ENCODE measurements at places on chromosomes 4 and X.
A peak's percentile ranks its signal among the peaks of the same experiment; 100 is the strongest.

DNA sequence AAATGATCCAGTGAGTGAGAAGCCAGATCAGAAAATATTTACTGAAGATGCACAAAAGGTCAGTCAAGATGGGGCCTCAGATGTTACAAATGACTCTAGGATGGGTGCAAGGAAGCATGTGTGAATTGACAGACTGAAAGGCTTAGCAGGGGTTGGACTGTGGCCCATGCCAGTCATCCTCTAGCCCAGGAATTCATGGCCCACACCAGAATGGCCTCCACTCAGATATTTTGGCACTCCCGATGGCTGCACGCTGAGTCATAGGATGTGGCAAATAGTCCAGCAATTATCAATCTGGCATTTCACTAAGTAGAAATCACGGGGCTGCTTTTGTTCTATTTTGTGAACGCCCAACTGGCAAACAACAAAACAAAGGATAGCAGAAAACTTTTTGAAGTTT lies 406.5 kb downstream of the IQCM start:
- no peaks in the 10 kb centered on the region for H3K36me3 ChIP-seq
- H3K27ac ChIP-seq = no peak overlapping the region
- no peak for DNase-seq
- H3K4me1 ChIP-seq = no peaks in the 10 kb centered on the region
- no peak overlapping the region for H3K4me3 ChIP-seq

DNA sequence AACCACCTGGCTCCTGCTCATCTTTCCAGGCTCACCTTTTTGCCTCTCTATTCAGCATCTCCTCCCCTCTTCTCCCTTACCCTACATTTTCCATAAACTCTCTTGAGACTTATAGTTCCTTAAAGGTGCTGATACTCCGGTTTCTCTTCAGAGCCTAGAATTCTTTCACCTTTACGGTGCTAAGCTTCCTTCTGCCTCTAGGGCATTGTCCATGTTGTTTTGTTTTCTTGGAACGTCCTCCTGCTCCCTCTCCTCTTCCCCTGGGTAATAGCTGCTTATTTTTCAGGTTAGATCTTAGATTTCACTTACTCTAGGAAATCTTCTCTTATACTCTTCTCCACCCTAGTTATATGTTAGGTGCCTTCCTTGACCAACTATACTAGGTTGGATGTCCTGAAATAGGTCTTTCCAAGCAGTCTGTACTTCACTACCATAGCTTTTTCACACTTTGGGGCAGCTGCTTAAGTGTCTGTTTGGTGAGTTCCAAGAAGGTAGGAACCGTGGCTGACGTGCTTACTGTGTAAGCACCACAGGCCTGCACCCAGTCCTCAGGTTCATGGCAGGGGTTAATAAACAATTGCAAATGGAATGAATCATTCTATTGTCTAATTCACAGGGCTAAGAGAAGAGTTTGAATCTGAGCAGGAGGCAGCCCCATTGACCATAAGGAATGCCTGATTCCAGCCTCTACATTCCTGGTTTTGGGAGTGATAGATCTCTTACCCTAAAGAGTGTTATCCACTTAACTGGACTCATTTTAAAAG lies 227.5 kb downstream of the MGST2 start:
- no peaks in the 10 kb centered on the region for H3K4me1 ChIP-seq
- H3K27ac ChIP-seq = no peak overlapping the region
- no peaks in the 10 kb centered on the region for H3K27me3 ChIP-seq
- H3K4me3 ChIP-seq = no peak overlapping the region
- no peaks in the 10 kb centered on the region for H3K36me3 ChIP-seq

DNA sequence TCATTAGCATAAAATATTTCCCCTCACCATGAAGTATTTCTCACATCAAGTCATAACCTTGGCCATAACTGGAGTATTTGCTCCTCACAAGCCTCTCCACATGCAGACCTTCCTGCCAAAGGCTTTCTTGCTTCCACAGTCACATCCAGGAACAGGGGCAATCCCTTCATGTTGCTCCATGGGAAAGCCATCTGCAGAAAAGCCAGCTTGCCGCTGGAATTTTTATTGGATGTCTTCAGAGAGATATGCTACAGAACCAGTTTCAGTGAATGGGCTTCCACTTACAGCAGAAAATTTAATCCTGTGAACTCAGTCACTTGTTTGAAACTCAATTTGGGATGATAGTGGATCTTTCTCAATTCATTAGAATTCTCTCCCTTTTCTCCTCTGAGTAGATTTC lies 3.2 kb upstream of the CDKN2AIP start:
- H3K27me3 ChIP-seq = no peaks in the 10 kb centered on the region
- peaks cover 11% of the 10 kb centered on the region for H3K36me3 ChIP-seq
- no peak overlapping the region for H3K4me3 ChIP-seq
- H3K4me1 ChIP-seq = peaks cover 23% of the 10 kb centered on the region

- peak; percentile 76 for DNase-seq
- H3K36me3 ChIP-seq = peaks cover 12% of the 10 kb centered on the region
- no peaks in the 10 kb centered on the region for H3K27me3 ChIP-seq
These were observed at the start of gene PJA1 for GRCh38 chrX:69165087-69165651. Gene PJA1, minus strand, starts transcription at chrX:69165453. Its CDS starts 2,380 bp downstream, at chrX:69163073.

DNA sequence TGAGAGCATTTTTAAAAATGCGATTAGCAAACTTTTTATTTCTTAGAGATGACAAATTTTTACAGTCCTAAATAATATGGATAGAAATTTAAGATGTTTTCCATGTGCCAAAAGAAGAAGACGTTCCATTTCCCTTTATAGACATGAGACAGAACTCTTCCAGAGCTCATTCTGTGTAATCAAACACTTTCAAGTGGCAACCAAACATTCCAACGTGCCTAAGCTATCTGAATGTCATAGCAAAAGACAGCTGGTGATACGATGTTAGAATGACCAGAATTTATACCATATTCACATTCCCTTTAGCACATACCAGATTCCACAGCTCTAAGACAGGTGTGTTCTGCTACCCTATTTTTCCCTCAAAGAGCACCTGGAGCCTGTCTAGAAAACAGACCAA lies 133.2 kb downstream of the ENOX2 start:
- no peaks in the 10 kb centered on the region for H3K27me3 ChIP-seq
- H3K27ac ChIP-seq = no peak overlapping the region
- H3K4me3 ChIP-seq = no peak overlapping the region
- H3K4me1 ChIP-seq = peaks cover 6% of the 10 kb centered on the region

DNA sequence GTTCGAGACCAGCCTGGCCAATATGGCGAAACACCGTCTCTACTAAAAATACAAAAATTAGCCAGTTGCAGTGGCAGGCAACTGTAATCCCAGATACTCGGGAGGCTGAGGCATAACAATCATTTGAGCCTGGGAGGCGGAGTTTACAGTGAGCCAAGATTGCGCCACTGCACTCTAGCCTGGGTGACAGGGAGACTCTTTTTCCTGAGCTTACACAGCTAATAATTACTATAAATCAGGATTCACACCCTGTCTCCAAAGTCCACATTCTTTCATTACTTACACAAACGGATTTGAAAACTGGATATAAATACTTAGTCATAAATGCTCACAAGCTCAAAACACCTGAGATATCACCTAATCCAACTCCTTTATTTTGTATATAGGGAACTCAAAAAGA lies 151.6 kb downstream of the LRBA start:
- H3K27me3 ChIP-seq = no peaks in the 10 kb centered on the region
- H3K27ac ChIP-seq = no peak overlapping the region

- H3K27ac ChIP-seq = no peak overlapping the region
- no peak for DNase-seq
- H3K4me1 ChIP-seq = no peaks in the 10 kb centered on the region
- no peaks in the 10 kb centered on the region for H3K36me3 ChIP-seq
These were observed 55.2 kb upstream of the SLIT2 start for GRCh38 chr4:20196476-20196875.

DNA sequence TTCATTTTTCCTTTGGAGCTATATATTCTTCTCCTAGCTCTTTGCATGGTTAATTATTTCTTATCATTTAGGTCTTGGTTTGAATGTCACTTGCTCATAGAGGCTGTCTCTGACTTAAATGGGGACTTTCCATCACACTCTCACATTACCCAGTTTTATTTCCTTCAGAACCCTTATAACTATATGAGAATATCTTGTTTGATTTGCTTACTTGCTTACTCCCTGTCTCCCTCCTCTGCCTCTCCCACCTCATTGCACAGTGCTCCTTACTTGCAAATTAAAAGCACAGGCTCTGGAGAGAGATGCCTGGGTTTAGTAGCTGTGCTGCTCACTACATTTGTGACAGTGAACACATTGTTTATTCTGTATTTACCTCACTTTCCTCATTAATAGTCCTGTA lies 174.6 kb downstream of the SOWAHB start:
- peaks cover 17% of the 10 kb centered on the region for H3K27me3 ChIP-seq
- no peaks in the 10 kb centered on the region for H3K36me3 ChIP-seq
- no peak for DNase-seq
- no peak overlapping the region for H3K4me3 ChIP-seq
- H3K27ac ChIP-seq = no peak overlapping the region
- peaks cover 13% of the 10 kb centered on the region for H3K4me1 ChIP-seq

GRCh38 chrX:114906984-114907510 lies 110.4 kb downstream of the IL13RA2 start:
- H3K4me1 ChIP-seq = no peaks in the 10 kb centered on the region
- no peaks in the 10 kb centered on the region for H3K36me3 ChIP-seq
- no peak for DNase-seq
- H3K27me3 ChIP-seq = no peaks in the 10 kb centered on the region

DNA sequence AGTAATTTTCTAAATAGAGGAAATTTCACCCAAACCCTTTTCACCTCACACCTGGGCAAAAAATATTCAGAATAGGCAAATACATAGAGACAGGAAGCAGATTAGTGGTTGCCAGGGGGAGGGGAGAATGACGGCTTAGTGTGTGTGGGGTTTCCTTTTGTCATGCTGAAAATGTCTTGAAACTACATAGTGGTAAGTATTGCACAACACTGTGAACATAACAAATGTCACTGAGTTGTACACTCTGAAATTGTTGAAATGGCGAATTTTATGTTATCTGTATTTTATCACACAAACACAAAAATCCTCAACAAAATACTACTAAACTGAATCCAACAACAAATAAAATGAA lies 60.7 kb upstream of the PLAC1 start:
- no peaks in the 10 kb centered on the region for H3K27me3 ChIP-seq
- H3K36me3 ChIP-seq = no peaks in the 10 kb centered on the region
- no peak overlapping the region for H3K4me3 ChIP-seq

DNA sequence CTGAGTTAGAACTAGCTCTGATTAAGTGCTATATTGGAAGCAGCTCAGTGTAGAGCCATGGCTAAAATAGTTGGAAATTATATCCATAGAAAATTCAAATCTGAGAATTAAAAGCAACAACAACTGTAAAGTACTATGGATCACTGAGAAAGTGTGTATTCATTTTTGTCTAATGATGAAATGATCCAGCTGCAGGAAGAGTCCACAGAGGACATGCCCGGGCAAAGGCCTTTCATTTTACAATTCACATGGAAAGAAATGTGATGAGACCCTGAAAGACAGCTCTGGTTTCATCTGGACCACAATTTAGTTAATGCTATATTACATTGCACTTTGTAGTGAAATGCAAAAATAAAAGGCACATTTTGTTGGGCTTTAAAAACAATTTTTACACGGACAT lies 196.8 kb upstream of the FAT1 start:
- no peak overlapping the region for H3K4me3 ChIP-seq
- DNase-seq = no peak
- no peaks in the 10 kb centered on the region for H3K36me3 ChIP-seq
- no peaks in the 10 kb centered on the region for H3K27me3 ChIP-seq
- H3K27ac ChIP-seq = peak overlapping the region; percentile 18

GRCh38 chr4:87805971-87806370 lies 6.6 kb downstream of the IBSP start:
- no peaks in the 10 kb centered on the region for H3K36me3 ChIP-seq
- H3K4me3 ChIP-seq = no peak overlapping the region
- no peak for DNase-seq
- H3K4me1 ChIP-seq = no peaks in the 10 kb centered on the region
- H3K27me3 ChIP-seq = no peaks in the 10 kb centered on the region

- DNase-seq = no peak
- no peak overlapping the region for H3K4me3 ChIP-seq
- H3K27ac ChIP-seq = peak overlapping the region; percentile 59
- no peaks in the 10 kb centered on the region for H3K27me3 ChIP-seq
- H3K36me3 ChIP-seq = peaks cover 12% of the 10 kb centered on the region
These were observed 56.7 kb downstream of the FNIP2 start for GRCh38 chr4:158825433-158826036.

- H3K27ac ChIP-seq = no peak overlapping the region
- DNase-seq = no peak
- no peak overlapping the region for H3K4me3 ChIP-seq
- no peaks in the 10 kb centered on the region for H3K27me3 ChIP-seq
- peaks cover 9% of the 10 kb centered on the region for H3K4me1 ChIP-seq
These were observed 22.8 kb upstream of the AP1S2 start for GRCh38 chrX:15877380-15877779.

Measured in activated naive CD4-positive, alpha-beta T cell treated with anti-CD3 and anti-CD28 coated beads for 36 hours (primary cell).